Panc1 (cell line): ENCODE measurements at places on chromosomes 1 and 21. TPM values are rescaled to one million over a fixed set of nuclear protein-coding genes. Genes with fewer than 3 reads are reported as not detected.

Gene SCP2
- total RNA-seq: 88.7 TPM

Gene TCHH
- 0.28 TPM for total RNA-seq

- no peak for DNase-seq
These were observed 1021.5 kb upstream of the ADGRL2 start for GRCh38 chr1:80779275-80779674.

- no peak for DNase-seq
These were observed 98.8 kb downstream of the ZFYVE9 start for GRCh38 chr1:52240592-52241210.

Gene SMYD3
- total RNA-seq: 17.4 TPM

Gene ADGRL2
- total RNA-seq: 34.2 TPM

Gene ERICH3
- not detected for total RNA-seq

Gene KRTAP19-6
- not detected for total RNA-seq

- DNase-seq: no peak
These were observed 12.5 kb downstream of the ACTRT2 start for GRCh38 chr1:3033790-3034090.

Gene SLC9C2
- total RNA-seq: not detected

Gene MACF1
- total RNA-seq: 413 TPM

Gene ADGRB2
- 34.8 TPM for total RNA-seq

- DNase-seq: no peak
These were observed 497.0 kb upstream of the USP24 start for GRCh38 chr1:55712148-55712547.

DNA sequence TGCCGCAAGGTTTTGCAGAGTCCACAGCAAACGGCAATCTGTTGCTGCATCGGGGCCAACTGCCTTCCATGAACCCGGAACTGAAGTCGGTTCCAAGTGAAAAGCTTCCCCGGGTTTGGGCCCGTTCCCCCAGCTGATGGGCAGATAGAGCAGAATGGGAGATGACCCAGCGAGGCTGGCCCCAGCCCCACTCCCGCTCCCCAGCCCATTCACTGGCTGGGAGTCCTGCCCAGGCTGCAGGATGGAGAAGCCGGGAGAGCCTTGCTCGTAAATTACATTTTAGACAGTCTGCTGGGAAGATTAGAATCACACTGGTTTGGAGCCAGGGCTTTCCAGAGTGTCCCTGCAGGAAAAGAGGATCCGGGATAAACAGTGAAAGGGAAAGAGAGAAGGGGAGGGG, 31.6 kb upstream of the PAX7 start:
- no peak for DNase-seq

GRCh38 chr1:71784241-71784640, 498.1 kb downstream of the NEGR1 start:
- DNase-seq: no peak
